Fibroblast of skin of left quadriceps (primary cell): ENCODE measurements at places on chromosomes 1 and 21.

DNA sequence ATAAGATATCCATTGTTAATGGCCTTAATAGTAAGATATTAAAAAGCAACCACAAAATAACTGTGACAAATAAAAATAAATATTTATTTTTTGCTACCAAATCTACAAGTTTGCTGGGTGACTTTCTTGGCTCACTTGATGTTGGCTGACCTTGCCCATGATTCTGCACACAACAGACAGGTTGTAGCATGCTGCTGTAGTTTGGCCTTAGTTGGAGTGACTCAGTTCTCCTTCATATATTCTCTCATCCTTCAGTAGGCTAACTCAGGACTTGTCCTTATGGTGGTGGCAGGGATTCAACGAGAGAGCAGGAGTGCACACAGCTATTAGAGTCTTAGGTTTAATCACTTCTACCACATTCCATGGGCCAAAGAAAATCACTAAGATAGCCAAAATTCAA lies 437.9 kb downstream of the MRPL39 start:
- DNase-seq = no peak

DNA sequence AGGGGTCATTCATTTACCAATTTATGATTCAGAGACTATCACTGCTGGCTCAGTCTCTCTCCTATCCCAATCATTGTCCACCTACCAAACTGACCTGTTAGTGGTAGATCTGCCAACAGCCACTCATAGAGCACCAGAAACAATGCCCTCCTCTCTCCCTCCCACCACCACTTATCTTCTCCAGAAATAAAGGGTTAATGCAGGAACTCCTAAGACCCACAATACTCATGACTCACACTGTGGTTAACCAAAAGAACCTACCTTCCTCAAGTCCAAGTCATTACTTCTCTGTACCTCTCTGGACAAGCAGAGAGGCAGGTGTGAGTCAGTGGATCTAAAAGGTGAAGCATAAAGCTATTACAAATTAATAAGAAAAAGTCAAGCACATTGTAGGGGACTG lies 40.9 kb upstream of the CAMK1G start:
- DNase-seq = no peak

DNA sequence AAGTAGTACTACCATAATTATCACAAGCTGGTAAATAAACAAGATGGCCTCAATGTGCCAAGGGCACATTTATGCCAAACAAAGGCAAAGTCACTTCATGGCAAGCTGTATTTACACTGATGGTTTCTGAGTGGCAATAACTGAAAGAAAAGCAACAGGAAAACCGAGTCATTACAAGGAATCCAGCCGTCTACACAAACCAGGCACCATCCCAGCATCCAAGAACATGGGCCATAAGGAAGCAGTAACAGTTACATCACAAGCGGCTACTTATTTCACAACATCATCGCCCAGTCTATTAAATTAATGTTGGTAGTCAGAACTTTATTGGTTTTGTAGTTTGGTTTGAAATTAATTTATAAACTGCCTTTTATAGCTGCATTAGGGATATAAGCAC lies 214.2 kb downstream of the RERE start:
- DNase-seq = no peak

DNA sequence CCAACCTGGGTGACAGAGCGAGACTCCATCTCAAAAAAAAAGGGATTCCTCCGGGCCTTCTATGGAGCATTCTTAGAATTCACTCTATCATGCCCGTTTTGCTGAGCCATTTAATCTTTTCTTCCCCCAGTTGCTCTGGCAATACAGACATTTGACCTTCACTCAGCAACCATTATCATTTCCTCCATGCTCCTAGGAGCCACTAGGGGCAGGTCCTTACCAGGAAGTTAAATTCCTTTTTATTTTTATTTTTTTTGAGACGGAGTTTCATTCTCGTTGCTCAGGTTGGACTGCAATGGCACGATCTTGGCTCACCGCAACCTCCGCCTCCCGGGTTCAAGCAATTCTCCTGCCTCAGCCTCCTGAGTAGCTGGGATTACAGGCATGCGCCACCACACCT lies 9.7 kb upstream of the CGN start:
- no peak for DNase-seq

DNA sequence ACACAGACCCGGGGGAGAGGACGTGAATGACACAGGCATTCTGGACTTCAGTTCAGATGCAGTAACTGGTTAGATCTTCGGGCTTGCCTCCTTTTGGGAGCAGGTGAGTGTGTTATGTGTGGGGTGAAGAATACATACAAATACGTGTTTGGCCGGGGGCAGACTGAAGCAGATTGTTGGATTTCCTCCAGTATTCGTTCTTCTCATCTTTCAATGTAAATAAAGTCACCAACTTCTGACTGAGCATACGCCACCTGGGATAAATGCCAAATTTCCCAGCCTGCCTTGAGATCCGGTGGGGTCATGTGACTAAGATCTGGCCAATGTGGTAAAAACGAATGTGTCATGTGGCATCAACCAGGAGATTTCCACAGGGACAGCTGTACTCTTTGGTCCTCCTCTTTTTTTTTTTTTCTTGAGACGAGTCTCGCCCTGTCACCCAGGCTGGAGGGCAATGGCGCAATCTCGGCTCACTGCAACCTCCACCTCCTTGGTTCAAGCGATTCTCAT lies 189.8 kb downstream of the RGS7 start:
- DNase-seq = no peak

DNA sequence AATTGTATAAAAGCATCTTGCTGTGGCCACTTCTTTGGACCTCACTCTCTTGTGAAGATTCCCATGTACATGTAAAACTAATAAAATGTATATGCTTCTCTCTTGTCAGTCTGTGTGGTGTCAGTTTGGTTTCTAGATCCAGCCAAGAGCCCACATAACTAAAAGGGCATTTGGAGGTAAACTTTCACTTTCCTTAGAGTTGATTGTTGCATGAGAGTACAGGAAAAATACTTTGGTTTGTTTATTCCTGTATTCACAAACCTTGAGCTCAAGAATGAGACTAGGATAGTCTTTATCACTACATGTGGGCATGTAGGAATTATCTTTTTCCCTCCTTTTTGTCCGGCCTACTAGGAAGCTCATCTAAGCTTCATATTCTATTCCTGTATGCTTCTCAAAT lies 50.9 kb downstream of the KCTD3 start:
- DNase-seq = no peak

GRCh38 chr1:153685544-153686340 lies 7.3 kb downstream of the NPR1 start:
- no peak for DNase-seq

DNA sequence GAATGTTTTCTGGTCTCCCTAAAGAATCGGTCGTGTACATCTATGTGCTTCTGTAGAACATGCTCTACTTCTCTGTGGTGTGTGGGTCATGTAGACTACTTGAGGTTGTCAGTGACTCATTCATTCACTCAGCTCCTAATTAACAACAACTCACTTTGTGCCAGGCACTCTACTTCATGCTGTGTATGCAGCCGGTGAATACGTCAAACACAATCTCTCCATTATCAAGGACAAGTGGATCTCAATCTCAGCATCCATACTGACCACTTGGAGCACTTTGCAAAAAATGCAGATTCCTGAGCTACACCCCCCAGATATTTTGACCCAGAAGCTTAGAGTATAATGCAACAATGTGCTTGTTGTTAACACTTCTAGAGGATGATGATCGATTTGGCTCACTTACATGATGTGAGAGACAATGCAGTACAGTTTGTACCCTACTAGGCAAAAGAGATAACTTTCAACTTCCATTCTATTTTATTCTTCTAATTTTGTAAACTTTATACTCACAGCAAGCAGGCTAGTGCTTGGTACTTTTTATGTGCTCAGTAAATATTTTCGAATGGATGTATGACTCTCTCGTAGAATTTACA lies 508.6 kb upstream of the ADAMTS5 start:
- no peak for DNase-seq

- DNase-seq = no peak
These were observed 161.7 kb upstream of the USP24 start for GRCh38 chr1:55376897-55377296.

GRCh38 chr1:66495495-66495894 lies 38.5 kb upstream of the SGIP1 start:
- DNase-seq = peak; percentile 81

GRCh38 chr1:72845381-72845780 lies 563.0 kb upstream of the NEGR1 start:
- no peak for DNase-seq

- DNase-seq = no peak
These were observed 23.6 kb upstream of the HIVEP3 start for GRCh38 chr1:41942278-41942677.

- no peak for DNase-seq
These were observed 22.2 kb downstream of the MPZ start for GRCh38 chr1:161287482-161288054.

- peak; percentile 2 for DNase-seq
These were observed 232.5 kb downstream of the NCAM2 start for GRCh38 chr21:21230672-21231071.

DNA sequence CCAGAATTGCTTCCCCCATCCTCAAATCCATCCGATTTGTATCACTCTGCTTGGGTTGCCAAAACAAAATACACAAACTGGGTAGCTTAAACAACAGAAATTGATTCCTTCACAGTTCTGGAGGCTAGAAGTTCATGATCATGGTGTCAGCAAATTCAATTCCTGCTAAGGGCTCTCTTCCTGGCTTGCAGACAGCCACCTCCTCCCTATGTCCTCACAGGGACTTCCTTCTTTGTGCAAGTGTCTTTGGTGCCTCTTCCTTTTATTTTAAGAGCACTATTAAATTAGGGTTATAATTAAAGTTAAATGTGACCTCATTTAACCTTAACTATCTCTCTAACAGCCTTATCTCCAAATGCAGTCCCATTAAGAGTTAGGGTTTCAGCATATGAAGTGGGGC lies 112.8 kb downstream of the PLPP3 start:
- DNase-seq = no peak

- no peak for DNase-seq
These were observed 69.7 kb downstream of the TRIM33 start for GRCh38 chr1:114441332-114441731.

- no peak for DNase-seq
These were observed 13.4 kb downstream of the EPHA2 start for GRCh38 chr1:16142383-16142995.

- no peak for DNase-seq
These were observed 64.8 kb downstream of the FCRL5 start for GRCh38 chr1:157487504-157487903.

GRCh38 chr21:39518847-39519210 lies 67.1 kb downstream of the SH3BGR start:
- DNase-seq = no peak

DNA sequence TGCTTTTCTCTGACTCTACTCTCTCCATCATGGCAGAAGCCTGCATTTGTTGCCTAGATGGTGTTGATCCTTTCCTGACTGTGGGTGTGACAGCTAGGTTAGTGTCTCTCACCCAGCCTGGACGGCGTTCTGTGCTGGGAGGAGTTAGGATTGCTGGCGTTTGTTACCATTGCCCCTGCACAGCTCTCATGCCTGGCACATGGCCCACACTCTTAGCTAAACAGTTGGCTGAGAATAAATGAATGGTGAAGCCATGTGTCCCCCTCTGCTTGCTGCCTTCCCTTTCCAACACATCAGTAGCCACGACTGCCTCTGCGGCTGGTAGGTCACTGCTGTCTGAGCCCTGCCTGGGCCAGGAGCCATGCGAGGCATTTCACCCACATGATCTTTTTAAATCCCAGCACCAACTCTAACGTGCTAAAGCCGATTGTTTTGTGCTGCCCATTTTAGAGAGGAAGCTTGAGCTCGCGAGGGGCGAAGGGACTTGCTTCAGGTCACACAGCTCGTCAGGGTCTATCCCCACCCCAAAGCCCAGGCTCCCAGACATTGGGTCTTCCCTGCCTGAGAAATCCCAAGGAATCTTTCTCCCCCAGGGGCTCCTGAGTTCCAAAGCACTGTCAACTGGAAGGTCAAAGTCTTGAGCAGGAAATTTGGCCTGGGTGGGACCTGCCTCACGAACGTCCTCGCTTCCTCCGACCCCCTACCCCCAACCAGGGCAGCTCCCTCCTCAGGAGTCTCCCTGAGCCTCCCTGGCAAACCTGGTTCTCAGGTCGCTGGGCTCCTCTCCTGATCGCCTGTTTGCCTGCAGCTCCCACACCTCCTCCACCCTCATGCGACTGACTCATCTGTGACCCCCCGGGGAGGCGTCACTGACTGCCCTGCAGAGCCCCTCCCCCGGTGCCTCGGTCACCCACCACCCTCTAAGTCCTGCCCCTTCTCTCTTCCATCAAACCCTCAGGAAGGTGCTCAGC lies 271.7 kb upstream of the C1orf174 start:
- no peak for DNase-seq

DNA sequence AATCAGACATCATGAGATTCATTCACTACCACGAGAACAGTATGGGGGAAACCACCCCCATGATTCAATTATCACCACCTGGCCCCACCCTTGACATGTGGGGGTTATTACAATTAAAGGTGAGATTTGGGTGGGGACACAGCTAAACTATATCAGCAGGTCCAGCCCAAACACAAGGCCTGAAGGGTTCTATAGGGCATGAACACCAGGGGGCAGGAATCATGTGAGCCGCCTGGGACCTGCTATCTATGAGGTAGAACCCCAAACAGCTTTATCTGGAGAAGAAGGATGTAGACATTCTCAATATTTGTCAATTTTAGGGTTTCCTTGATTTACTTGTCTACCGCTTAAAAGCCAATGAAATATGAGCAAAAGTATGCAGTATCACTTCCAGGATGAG lies 294.9 kb upstream of the DEPDC1 start:
- no peak for DNase-seq

- DNase-seq = no peak
These were observed 2.7 kb downstream of the PLXNA2 start for GRCh38 chr1:208241512-208241911.

- no peak for DNase-seq
These were observed 288.3 kb upstream of the ADGRL2 start for GRCh38 chr1:81512252-81513003.

GRCh38 chr21:41241341-41241740 lies 73.4 kb downstream of the BACE2 start:
- no peak for DNase-seq

GRCh38 chr1:45879885-45880598 lies 76.6 kb downstream of the MAST2 start:
- no peak for DNase-seq

DNA sequence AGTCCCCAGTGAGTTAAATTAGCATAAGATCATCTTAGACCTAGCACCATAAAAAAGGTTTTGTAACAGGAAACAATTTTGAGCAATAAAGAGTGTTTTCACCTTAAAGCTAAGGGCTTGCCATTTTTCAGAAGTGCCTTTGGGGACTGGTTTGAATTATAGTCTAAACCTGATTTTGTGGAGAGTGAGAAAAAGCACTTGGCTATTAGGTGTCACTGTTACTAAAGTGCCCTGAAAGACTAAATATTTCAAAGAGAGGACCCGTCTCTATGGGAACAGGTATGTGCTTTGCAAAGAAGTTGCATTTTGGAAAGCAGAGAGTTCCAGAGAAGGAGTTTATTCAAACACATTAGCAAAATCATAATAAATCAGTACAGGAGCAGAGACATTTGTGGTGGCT lies 9.1 kb downstream of the NTNG1 start:
- no peak for DNase-seq

GRCh38 chr1:44786138-44786840 lies 1.7 kb downstream of the BEST4 start:
- no peak for DNase-seq
